Activated gamma-delta T cell treated with Interleukin-2 at 50 U/mL for 16 hours (primary cell): ENCODE measurements at places on chromosomes 7 and 10.

- no peak for DNase-seq
Measured at GRCh38 chr7:100603726-100604027, 1.5 kb downstream of the PCOLCE start.

DNA sequence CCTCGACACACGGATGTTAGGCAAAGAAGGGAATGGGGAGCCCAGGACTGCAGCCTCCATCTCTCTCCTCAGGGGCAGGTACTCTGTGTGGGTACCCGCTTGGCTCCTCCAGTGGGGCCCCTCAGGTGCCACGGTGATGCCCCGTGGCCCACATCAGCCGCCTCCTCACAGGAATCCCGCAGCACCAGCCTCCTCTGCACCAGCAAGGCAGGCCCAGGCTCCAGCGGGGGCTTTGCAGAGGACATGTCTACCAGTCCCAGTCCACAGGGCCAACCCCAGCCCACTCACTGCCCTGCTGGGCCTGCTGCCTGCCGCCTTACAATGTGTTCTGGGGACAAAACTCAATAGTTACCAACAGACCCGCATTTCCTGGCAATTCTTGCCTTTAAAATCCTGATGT is 61.6 kb upstream of the ADGRA1 start:
- no peak for DNase-seq

DNA sequence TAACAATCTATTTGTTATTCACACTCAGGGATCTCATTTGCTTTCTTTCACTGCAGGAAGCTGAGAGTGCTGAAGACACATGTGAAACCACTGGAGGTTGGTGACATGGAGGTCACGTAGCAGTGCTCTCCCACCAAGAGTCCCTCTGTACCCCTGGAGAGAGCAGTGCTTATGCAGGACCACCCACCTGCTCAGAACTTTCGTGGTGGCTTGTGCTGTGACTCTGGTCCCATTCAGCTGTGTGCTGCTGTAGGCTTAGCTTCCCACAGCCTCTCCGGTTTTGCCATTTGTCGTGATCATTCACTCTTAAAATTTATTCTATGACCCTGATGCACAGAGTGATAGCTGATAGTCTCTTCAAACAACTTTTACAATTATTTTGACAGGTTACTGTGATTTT is 96.0 kb upstream of the RSU1 start:
- no peak for DNase-seq

GRCh38 chr7:47550788-47551470 is 31.0 kb downstream of the TNS3 start:
- no peak for DNase-seq

DNA sequence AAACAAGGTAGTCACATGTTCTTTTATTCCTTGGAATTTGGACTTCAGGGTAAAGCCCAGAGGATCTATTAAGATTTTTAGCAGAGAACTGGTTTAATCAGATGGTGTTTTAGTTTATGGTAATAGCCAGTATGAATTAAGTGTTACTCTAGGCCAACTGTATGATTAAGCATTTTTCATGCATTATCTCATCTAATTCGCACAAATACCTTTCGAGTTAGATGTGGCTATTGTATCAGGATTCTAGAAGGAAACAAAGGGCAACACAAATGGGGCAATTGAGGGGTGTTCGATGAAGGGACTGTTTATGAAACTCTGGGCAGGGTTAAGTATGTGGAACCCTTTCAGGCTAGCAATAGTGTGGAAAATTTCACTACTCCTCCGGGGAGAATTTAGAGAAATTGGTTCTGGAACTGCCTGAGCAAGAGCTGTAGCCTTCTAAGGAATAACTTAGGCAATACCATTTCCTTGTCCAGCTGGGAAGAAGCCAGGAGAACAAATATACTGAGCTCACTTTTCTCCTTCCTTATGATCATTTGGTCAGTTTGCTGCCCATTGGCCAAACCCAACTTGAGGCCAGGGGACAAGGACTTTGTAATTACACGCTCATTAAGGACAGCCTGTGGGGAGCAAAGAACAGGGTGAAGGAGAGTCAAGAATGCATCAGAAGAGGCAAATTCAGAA is 319.0 kb upstream of the FZD1 start:
- DNase-seq: no peak

- no peak for DNase-seq
Measured at GRCh38 chr10:96344178-96344577, 14.6 kb downstream of the OPALIN start.

DNA sequence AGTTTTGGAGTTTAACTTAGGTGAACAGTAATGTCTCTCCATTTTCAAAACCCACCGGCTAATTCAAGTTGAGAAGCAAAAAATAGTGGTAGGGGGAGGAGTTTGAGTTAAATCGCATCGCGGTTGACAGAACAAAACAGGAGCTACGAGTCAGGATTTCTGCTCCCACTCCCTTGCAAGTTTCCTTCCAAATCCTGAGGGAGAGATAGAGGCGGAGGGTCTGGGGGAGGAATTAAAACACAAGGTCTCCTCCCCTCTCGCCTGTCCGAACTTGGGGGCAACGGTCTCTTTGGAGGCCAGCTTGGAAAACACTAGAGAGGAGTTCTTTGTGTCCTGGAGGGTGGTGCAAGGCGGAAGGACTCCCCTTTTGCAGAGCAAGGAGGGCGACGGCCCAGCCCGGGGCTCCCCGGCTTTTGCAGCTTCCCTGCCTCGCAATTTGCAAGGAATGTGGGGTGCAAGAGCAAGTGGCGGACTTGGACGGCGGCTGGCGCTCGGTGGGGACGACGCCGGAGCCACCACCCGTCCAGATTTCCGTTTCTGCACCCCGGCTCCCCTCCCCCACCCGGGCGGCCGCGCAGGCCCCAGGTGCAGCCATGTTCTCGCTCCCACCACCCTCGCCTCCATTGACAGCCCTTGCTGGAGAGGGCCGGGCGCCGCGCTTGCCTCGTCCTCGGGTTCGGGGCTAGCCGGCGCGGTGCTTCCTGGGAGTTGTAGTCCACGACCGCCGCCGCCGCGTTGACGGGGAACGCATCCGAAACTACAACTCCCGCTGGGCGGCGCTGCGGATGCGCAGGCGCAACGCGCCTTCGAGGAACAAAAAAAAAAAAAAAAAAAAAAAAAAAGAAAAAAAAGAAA is 454 bp upstream of the GTF2I start:
- peak; percentile 98 for DNase-seq

GRCh38 chr10:94397549-94398370 is 4.6 kb upstream of the TBC1D12 start:
- no peak for DNase-seq

- DNase-seq: no peak
Measured at GRCh38 chr7:135210888-135211178, 493 bp downstream of the WDR91 start.

GRCh38 chr7:119026391-119026790 is 801.9 kb downstream of the ANKRD7 start:
- no peak for DNase-seq

- DNase-seq: no peak
Measured at GRCh38 chr7:30697719-30698460, 15.6 kb upstream of the CRHR2 start.

DNA sequence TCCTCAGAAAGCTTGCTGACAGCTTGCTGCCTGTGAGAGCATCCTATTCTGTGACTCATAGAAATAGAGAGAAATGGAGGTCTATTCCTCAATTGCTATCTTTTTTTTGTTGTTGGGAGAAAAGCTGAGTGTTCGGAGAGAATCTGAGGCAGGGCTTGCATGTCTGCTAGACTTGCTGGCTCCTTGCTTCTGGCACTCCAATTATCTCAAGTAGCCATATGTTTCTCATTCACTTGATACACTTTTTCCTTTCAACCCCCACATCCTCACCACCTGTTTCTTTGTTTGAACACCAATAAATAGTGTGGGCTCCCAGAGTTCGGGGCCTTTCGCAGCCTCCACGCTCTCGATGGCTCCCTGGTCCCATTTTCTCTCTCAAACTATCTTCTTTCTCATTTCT is 172.2 kb downstream of the SH2D4B start:
- no peak for DNase-seq

DNA sequence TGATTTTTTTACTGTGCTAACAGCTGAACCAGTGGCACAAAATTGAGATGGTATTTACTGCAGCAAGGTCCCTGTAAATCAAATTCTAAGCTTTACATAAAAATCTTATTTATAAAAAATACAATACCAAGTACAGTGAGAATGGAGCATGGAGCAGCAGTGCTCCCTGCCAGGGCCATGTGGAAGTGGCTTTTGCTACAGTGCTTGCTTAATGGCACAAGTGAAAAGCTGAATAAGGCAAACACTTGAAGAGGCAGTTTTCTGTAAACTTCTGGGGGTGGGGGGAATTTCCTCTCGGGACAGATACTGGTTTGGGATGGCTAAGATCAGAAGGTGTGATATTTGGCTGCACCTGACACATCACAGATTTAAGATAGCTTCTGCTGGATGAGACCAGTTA is 27.5 kb downstream of the AP3M1 start:
- DNase-seq: no peak

- DNase-seq: no peak
Measured at GRCh38 chr7:41084381-41084780, 618.5 kb downstream of the INHBA start.

DNA sequence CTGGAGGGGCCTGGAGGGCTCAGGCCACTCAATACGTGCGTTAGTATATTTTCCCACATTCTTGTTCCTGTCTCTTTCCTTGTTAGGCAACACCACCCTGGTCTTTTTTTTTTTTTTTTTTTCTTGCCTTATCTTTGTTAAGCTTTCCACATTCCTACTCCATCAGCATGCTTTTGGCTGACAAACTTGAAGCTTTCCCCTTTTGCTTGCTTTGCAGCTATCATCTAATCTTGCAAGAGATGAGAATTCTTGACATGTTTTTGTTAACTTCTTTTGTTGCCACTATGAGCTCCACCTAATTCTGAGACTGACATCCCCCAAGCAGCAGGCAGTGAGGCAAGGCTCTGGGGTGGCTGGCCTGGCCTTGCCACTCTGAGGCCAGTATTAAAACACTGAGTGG is 52.5 kb upstream of the NRP1 start:
- DNase-seq: no peak

GRCh38 chr10:119364645-119365600 is 157.6 kb downstream of the GRK5 start:
- DNase-seq: no peak

GRCh38 chr7:93133005-93133404 is 15.2 kb downstream of the SAMD9L start:
- no peak for DNase-seq

DNA sequence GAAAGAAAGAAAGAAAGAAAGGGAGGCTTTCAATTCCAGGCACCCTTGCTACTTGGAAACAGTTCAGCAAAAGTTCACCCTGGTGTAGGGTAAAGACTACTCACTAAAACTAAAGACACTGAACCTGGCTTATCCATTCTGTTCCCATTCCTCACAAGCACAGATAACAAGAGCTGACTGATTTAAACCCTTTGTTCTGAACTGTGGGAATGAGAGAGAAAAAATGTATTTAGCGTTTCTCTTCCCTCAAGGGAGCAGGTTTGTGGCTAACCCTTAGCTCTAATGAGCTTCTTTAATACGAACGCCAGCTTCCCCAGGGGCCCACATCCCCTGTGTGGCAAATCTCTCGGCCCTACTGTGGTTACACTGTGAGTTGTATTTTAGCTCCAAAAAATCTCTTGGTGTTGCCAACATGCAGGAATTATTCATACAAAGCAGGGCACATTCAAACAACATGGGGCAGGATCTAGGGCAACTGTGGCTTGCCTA is 23.3 kb downstream of the PRTFDC1 start:
- DNase-seq: no peak

- DNase-seq: no peak
Measured at GRCh38 chr10:96814264-96814663, 17.8 kb upstream of the LCOR start.

DNA sequence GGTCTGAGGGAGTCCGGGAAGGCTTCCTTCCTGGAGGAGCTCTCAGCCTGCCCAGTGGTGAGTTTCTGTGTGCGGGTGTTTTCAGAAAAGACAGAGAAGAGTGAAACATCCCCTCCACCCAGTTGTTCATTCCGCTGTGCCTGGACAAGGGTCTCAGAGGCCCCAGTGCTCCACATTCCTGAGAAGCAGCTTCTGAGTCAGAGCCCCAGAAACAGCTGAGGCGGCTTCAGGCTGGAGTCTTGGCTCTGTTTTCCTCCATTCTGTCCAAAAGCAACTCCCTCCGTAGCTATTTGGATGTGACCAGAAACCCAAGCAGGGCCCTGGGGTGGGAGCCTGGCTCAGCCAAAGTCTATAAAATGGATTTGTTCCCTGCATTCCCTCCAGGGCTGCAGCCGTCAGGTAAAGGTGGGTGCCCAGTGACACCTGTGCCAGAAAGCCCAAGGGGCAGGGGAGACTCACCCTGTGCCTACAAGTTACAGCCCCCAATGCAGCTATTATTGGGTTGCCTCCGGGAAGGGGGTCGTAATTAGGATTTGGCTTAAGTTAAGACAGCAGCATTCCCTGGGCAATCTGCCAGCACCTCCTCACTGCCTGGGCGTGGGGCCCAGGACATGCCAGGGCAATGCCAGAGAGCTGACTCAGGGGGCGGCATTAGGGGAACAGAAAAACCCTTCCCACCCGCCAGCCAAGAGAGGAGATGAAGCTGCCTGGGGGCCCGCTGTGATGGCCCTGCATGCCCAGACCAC is 13.1 kb upstream of the CAMK2G start:
- DNase-seq: no peak

DNA sequence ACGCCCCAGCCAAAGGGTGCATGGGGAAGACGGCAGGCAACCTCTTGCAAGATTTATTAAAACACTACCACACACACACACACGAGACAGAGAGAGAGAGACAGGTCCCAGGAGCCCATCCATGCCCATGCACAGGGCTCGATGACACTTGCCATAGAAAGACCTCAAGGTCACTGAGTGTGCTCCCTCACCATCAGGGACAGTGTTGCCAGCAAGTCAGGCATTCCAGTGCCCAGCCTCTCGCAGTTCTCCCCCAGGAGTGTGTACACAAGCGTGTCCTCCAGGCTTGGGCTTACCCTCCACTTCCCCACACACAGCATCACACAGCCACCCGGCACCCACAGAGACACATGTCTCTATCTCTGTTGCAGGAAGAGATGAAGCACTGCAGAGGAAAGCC is 46.8 kb upstream of the SLF2 start:
- DNase-seq: no peak

GRCh38 chr7:43449577-43449976 is 133.3 kb upstream of the STK17A start:
- no peak for DNase-seq

DNA sequence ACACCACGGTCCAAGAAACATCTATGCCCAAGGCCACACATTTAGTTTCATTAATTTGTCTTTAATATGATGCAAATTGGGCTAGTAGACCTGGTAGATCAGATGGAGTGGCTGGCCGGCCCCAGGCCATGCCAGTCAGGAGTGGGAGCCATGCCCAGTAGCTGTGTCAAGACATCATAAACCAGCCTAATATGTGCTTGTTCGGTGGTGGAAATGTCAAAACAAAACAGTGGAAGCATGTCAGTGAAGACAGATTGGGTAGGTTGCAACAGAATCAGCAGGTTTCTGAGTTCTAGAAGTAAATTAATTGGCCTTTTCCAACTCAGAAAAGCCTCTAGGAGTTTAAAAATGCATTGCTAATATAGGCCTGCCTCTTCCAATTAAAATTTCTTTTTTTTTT is 124.7 kb downstream of the NRP1 start:
- no peak for DNase-seq

- no peak for DNase-seq
Measured at GRCh38 chr10:78947733-78948132, 121.0 kb upstream of the ZMIZ1 start.
